NCI-H226 (cell line): ENCODE measurements at places on chromosomes 7 and 10.
A peak's percentile ranks its signal among the peaks of the same experiment; 100 is the strongest.

DNA sequence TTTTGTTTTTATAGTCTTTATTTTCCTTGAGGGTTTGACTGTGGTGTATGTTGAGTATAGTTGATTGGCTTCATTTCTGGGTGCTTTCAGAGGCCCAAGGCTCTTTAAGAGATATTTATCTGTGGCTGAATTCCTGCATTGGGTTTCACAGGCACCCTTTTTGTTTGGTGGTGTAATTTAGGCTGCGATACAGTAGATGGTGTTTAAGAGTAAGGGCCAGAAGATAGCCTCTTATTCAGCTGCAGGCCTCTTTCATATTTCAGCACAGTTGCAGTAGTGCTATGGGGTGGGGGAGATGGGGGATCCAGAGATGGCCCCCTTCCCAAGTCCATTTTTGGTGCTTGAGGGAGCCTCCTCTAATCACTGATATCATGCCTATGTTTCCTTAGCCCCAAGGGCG, 69.7 kb downstream of the MGAM2 start:
- DNase-seq = no peak

DNA sequence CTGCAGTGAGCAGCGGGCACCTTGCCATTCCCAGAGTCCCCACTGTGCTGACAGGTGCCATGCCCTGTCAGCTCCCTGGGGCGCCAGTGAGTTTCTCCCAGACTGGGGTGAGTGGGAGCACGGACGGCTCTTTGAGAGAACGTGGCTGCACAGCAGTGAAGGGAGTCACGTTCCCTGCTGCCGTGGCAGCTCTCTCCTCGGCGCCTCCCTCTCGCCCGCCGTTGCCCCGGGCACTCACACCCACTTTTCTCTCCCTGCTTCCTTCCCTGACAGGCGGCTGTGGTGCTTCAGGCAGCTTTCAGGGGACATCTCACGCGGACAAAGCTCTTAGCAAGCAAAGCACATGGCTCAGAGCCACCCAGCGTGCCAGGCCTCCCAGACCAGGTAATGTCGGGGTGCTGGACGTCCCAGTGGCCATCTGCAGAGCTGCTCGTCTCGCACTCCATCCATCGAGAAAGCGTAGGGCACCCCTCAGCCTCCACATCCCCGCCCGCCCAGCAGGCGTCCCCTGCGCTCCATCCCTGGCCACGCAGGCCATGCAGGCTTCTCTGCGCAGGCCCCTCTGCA, 27.1 kb upstream of the TTYH3 start:
- DNase-seq = no peak

DNA sequence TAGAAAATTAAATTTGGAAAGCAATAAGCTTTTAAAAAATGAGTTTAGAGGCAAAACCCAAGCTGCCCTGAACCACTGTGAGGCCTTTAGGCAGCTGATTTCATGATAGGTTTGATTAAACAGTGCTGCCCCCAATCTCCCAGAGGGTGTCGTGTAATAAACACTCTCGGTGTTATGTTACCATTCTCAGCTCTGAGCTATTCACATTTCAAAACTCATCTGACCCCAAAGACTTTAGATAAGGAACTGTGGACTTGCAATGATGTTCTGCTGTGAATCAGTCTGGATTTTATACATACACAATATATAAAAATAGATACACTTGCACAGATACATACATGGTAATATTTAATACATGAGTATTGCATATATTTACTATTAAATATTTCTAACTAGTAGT, 120.4 kb downstream of the MALRD1 start:
- peak; percentile 56 for DNase-seq

DNA sequence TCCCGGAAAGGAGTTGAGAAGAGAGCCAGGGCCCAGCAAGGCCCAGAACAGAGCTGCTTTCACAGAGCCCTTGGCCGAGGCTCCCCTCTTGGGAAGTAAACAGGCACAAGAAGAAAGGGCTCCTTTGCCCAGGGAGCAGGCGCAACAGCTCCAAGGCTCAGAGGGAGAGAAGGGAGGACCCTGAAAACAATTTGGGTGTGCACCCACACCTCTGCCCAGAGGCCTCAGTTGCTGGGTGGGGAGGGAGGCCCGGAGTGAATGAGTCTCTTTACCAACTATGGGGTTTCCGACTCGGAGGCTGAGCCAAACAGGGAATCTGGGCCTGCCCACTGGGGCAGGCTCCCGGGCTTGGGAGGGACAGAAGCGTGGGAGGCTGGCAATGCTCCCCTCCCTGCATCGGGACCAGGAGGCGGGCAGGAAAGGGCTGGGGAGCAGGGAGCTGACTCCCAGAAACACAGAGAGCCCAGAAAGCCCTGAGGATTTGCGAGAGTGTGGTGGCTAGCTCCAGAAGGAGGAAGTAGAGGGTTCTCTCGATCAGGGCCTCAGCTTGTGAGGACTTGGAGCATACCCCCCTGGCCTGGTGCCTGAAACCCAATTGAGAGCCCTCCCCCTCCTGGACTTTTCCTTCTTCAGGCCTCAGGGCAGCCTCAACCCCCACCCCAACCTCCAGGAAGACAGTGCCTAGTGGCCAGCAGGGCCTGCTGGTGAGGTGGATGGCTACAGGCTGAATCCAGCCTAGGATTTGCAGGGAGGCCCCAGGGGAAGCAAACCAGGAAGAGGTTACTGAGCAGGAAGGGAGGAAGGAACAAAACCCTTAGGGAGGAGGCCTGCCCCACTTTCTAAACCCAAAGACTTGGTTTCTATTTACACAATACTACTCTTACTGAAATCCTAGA, 6.2 kb downstream of the C10orf105 start:
- peak; percentile 97 for DNase-seq

- DNase-seq = no peak
Measured at GRCh38 chr10:60257767-60258428, 131.8 kb downstream of the ANK3 start.

- no peak for DNase-seq
Measured at GRCh38 chr7:132443761-132444520, 132.3 kb downstream of the PLXNA4 start.

DNA sequence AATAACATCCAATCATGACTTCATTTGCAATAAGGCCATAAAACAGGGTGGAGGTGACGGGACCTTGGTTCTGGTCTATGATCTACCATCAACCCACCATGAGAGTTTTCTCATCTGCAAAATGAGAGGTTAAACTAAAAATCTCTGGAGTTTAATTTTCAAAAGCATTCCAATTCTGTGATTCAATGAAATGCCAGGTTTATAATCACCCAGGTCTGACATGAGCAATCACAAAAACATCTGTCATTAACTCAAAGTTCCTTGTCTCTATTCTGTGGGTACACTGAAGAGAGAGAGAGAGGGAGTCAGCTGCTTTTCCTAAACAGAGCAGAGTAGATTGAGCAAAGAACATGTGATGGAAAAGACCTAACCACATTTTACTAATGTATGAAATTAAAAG, 75.4 kb downstream of the NUDCD3 start:
- peak; percentile 66 for DNase-seq

- DNase-seq = no peak
Measured at GRCh38 chr7:121395494-121395960, 581 bp downstream of the FAM3C start.

DNA sequence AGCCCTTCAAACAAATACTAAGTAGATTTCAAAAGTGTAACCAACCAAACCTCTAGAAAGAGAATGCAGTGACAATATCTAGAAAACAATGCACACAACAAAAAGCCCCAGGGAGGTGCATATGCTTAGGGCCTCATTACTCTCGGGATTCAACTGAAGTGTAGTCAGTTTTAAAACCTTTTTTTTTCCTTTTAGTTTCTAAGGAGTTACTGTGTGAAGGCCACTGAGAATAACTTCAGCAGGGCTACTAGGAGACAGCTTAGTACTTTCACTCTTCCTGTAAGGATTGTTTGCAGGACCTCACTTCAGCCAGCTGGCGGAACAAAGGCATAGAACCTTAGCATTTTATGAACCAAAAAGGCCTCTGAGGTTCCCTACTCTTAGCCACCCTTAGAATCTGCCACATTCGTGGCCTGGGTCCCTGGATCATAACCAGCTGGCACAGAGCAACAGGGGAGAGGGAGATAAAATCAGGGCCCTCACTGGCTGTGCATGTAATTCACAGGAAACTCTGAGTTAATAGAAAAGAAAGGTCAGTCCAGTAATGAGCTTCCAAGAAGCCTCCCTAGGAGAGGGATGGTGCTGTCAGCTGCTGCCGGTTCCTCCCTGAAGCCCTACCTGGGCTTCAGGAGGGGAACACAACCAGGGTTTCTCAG, 3.6 kb downstream of the VOPP1 start:
- DNase-seq = no peak

GRCh38 chr10:5553400-5554170, 28.8 kb downstream of the CALML3 start:
- DNase-seq = no peak

DNA sequence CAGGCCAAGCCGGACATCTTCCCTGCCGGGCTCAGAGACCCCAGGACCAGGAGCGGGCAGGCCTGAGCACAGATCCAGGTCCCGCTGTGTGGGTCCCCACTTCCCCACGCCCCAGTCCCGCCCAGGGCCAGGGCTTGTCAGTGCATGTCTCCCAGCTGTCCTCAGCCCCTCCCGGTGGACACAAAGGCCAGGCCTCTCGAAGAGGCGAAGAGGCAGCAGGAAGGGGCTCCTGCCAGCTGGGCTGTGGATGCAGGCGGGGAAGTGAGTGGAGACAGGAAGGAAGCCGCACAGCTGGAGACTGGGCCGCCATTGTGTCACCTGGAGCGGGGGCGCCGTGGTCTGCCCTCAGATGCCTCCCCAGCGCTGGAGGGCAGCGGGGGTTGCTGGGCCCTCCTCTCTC, 4.8 kb downstream of the GRIFIN start:
- no peak for DNase-seq

DNA sequence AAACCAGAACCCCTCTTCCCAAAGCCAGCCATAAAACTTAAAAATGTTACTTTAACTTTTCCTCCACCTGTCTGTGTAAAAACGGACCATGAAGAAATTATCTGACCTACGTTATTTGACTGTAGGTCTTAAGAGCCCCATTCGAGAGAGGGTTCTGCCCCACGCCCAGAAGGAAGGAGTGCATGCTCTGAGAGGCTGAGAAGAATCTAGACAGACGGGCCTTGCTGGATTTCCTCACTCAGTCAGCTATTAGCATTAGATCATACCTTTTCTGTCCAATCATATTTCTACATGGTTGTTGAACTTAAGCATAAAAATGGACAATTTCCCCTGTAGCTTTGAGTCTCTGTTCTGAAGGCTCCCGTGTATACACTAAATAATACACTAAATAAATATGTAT, 38.1 kb upstream of the WDR11 start:
- no peak for DNase-seq

- DNase-seq = no peak
Measured at GRCh38 chr10:1190791-1191490, 134.8 kb downstream of the WDR37 start.

DNA sequence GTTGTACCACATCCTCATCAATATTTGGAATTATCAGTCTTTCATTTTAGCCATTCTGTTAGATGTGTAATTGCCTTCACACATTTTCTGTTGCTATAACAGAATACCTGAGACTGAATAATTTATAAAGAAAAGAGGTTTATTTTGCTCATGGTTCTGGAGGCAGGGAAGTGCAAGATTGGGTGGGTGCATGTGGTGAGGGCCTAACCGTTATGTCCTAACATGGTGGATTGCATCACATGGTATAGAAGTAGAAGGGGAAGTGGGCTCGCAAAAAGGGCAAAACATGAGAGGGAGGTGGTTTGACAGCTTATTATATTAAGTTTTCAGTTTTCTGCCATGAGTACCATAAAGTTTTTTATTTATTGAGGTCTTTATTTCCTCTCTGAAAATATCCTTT, 452.0 kb downstream of the ARL4A start:
- DNase-seq = no peak

GRCh38 chr7:27344471-27344870, 101.9 kb downstream of the EVX1 start:
- DNase-seq = no peak

DNA sequence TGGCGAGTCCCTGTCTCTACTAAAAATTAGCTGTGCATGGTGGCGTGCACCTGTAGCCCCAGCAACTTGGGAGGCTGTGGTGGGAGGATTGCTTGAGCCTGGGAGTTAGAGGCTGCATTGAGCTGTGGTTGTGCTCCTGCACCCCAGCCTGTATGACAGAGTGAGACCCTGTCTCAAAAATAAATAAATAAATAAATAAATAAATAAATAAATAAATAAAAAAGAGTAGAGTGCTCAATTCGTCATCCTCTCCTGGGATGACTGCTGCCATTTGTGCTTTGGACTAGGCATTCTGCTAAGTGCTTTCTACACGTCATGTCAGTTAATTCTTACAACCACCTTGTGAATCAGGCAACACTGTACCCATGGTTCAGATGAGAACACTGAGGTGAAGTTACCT, 130.6 kb downstream of the DOCK1 start:
- DNase-seq = no peak
